Cardiac fibroblast (primary cell): ENCODE measurements at places on chromosomes 4 and X.
A peak's percentile ranks its signal among the peaks of the same experiment; 100 is the strongest.

- DNase-seq = no peak
These were observed 22.8 kb upstream of the CYBB start for GRCh38 chrX:37757082-37757481.

DNA sequence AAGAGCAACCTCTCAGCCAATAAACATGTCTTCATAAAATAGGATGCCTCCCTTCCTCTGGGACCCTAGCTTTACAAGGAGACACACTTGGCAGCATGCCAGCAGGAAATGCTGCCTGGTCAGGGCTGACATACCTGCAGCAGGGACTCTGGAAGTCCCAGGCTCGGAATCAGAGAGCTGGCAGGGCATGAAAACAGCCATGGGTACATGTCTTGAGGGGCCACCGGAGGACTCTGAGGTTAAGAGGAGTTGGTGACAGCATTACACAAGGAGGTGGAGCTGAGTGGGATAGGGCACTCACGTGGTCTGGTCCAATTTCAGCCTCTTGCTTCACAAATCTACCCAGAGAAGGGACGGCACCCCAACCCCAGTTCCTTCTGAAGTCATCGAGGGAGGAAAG, 15.7 kb downstream of the MSX1 start:
- no peak for DNase-seq

DNA sequence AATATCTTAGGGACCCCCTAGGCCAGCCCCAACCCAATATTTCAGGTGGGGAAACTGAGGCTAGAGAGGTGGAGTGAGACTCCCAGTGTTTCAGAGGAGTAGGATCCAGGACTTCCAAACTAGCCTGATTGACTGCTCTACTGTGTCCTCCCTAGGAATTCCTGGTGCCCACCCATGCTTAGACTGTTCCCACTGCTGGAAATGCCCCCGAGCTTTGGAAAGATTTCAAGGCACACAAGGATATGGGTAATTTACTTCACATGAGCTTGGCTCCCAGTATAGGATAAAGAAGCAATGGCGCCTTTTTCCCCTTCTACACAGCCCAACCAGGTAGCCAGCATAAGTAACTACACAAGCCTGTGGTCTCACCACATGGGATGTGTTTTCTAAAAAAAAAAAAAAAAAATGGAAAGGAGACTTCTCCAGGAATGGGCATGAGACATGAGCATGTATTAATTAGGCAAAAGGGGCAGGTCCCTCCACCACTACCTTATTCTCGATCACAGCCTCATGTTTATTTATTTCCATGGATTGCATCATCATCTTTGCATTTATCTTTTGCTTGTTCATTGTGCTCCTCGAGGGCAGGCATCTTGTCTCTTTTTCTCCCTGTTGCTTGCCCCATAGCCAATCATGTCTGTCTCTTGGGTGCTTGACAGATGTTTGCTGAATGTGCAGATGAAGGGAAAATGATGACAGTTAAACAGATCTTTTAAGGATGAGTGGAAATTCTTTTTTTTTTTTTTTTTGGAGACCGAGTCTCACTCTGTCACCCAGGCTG, 66.7 kb downstream of the DRD5 start:
- DNase-seq = no peak

DNA sequence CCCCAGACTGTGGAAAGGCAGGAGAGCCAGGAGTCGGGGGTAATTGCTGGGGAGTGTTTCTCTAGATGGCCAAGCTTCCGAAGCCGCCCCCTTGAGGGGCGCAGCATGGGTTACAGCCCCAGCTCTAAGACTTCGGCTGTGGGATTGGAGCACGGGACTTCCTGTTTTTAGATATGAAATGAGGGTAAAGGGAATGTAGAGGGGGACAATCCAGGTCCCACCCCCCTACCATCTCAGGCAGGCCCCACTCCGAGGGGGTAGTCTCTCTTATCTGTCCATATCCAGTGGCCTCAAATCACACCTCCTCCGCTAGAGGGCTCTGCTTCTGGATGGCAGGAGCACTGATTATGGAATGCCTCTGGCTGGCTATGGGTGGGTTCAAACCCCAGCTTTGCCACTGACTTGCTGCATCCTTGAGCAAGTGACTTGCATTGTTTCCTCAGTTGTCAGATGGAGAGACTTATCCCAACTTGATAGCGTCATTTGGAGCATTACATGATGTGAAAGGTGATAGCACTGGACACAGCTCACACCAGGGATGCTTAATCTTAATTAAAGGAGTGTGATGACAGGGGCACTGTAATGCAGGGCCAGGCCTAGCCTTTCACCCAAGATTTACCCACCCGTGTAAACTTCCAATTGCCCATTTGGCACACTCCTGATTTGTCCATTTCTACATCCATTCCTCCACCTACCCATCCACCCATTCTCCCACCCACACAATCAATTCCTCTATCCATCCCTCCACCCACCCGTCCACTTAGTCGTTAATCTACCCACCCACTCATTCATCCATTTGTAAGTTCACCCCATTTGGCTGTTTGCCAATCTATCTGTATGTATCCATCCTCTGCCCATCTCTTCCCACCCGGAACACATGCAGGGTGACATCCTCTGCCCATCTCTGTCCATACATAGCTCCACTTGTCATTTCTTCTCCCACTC, 848 bp upstream of the KCND1 start:
- peak; percentile 68 for DNase-seq

DNA sequence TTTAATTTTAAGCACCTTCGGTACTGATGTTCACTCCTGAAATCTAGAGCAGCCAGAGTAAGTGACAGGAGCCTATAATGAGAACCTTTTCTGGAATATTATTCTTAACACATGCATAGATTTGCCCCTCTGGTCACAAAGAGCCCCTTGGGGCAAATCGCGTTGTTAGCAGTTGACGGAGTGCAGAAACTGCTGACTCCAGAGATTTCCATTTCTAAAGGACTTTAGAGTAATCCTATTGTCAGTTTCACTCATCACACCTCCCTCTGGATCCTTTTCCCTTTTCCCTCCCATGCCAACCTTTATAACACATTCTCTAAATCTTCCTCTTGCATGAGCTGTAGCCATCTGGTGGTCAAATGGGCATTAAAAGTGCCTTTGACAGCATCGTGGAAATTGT, 264.9 kb upstream of the PRPS2 start:
- DNase-seq = no peak

GRCh38 chrX:10990976-10991375, 120.2 kb upstream of the HCCS start:
- no peak for DNase-seq

DNA sequence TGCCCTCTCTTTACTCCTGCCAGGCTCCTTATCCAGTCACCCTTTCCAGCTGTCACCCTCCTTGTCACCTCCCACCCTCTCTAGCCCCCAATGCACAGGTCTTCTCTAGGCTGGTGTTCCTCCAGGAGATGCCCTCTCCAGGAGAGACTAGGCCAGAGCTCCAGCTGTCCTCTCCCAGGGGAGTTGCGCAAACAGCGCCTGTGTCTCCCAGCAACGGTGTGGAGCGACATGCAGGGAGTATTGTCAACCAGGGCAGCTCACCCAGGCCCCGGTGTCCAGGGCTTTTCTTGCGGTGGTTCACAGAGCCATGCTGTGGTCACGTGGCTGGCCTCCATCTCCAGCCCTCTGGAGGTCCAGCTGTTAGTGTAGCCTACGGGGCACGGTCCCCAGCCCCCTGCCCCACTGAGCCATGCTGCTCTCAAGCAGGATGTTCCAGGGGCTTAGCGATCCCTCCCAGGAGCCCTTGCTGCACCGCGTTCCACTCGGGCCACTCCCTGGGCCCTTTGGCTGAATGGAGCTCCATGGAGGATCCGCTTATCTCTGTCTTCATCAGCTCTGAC, 34.8 kb downstream of the CCNQ start:
- DNase-seq = peak; percentile 18

GRCh38 chrX:19372170-19372546, 28.4 kb downstream of the PDHA1 start:
- DNase-seq = peak; percentile 73

- DNase-seq = no peak
These were observed 356.9 kb downstream of the RAB28 start for GRCh38 chr4:13126976-13127910.

GRCh38 chr4:10456260-10456594, 999 bp downstream of the ZNF518B start:
- no peak for DNase-seq

DNA sequence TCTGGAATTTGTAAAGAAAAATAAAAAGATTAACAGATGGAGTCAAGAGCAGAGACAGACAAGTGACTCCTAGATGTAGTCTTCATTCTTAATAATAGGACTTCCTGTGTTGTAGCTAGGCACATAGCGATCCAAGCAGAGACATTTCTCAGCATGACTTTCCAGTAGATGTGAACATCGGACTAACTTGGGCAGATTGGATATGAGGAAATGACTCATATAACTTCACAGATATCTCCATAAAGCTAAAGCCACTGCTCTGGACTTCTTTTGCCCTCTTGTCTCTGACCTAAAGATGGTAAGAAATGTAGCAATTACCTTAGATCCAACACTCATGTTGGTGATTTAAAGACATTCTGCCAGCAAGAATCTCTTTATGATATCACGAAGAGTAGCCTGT, 131.7 kb downstream of the EPHA5 start:
- DNase-seq = peak; percentile 69

DNA sequence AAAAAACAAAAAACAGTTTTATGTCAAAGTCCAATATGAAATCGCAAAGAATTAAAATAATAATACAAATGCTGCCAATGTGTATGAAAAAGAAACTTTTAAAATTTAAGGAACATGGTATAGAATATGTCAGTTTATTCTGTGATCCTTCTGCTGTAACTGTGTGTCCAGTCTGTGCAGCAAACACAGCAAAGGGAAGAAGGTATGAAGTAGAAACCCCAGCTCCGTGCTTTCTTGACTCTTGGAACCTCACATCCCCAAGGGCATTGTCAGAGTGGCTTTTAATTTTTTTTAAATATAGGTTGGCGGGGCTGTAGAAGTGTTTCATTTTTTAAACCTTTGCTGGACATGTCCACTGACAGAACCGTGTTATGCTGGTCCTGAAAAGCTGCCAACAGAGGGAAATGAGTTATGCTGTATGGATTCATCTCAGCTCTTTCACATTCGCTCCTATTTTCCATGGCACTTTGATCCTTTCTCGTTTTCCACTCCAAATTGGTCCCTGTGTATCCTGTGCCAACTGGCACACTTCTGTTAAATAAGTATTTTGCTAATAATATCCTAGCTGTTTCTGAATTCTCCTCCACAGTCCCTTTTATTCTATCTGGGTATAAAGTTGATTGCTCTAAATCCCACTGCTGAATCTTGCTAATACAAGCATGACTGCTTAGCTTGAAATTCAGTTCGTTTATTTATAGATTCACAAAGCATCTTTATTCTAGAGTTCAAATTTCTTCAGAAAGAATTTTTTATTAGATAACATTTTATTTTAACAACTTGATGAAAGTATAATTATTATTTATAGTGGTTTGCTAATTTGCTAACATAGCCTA, 127.0 kb upstream of the DDIT4L start:
- DNase-seq = peak; percentile 44

DNA sequence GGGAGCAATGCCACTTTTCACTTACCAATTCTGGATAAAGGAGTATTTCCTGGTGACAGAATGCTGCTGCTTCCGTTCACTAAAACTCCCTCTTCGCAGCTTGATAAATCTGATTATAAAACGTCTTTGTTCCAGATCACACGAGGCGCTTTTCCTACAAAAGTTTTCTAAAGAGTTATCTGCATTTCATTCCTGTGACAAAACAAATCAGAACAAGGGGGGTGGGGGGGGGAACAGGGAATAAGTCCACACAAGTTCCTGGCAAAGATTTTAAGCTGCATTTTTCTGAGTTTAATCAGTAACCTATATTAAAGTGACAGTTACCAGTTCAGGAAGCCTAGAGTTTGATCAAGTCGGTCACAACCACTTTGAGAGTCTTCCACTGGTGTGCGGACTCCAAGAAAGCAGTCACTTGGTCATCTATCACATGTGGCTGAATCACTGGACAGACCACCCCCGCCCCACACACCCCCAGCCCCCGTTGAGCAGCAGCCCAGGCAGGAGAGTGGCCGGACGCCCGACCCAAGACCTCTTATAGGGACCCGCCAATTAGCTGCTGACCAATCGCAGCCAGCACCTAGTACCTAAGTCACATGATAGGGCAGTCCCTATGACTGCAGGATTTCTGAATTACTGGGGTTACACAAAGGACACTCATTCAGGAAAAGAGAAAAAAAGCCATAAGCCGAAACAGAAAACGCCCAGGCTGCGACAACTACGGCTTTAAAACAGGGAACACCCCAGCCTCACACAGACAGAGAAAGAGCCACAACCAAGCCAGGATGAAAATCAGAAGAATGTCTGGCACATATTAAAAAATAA, 569.3 kb upstream of the DIPK2B start:
- peak; percentile 93 for DNase-seq

GRCh38 chr4:2837110-2837903, 6.3 kb upstream of the ADD1 start:
- DNase-seq = no peak

DNA sequence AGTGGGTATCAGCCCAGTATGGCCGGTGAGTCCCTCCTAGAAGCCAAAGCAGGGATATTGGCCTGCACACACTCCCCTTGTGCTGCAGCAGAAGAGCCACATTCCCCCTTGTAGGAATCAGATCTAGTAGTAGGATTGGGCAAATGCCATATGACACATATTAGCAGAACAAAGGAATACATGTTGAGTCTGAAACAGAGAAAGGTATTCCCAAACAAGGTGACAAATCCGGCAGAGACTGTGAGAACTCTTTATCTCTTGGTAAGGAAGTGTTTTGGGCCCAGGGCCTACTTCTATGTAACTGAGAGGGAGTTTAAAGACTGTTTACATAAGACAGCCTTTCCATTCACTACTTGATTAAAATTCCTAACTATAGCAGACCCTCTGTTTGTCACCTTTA, 1382.0 kb downstream of the FAM133A start:
- no peak for DNase-seq

DNA sequence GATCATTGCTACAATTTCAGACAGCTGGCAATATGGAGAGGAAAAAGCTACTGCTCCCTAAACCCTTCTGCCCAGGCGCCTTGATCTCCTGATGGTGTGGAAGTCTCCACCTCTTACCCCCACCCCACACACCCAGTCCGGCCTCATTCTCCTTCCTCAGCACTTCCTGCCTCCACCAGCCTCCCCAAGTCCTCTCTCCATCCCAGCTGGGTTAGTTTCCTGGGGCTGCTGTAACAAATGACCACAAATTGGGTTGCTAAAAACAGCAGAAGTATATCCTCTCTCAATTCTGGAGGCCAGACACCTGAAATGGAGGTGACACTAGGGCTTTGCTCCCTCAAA, 1.1 kb upstream of the CCNQ start:
- DNase-seq = peak; percentile 10

DNA sequence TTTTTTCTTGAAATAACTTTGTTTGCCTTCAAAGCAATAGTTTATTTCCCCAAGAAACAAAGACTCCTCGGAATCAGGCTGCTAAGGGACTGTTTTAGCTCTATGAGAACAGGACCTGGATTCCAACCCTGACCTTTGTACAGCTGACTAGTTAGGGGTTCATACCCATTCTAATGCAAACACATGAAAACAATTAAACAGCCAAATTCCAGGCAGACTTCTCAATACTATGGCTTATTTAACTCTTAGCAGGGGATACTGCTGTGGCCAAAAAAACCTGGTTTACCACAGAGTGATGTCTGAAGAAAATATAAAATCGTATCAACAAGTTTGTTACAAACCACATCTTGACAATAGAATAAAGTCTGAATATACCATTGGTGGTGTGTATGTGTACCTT, 129.6 kb upstream of the INTU start:
- no peak for DNase-seq

- DNase-seq = no peak
These were observed 19.7 kb upstream of the GLOD5 start for GRCh38 chrX:48741834-48742233.

- peak; percentile 20 for DNase-seq
These were observed 41.8 kb upstream of the ARHGEF6 start for GRCh38 chrX:136822337-136823095.
